ENCODE measurements at places on chromosomes 5 and 9. TPM values are rescaled to one million over a fixed set of nuclear protein-coding genes. Genes with fewer than 3 reads are reported as not detected.

Gene KIF4B
- not detected for total RNA-seq

Gene CMYA5
- total RNA-seq, result 0.08 TPM

GRCh38 chr5:180806351-180807011 lies 3.9 kb upstream of the MGAT1 start:
- peak overlapping the region; percentile 92 for H3K4me3 ChIP-seq
- peaks cover 63% of the 10 kb centered on the region for H3K36me3 ChIP-seq
- DNase-seq, result no peak
- H3K4me1 ChIP-seq, result peaks cover 64% of the 10 kb centered on the region
- H3K27me3 ChIP-seq, result no peaks in the 10 kb centered on the region
- peak overlapping the region; percentile 99 for H3K27ac ChIP-seq

GRCh38 chr5:89493414-89493813 lies 610.4 kb upstream of the MEF2C start:
- H3K4me3 ChIP-seq, result no peak overlapping the region
- H3K27me3 ChIP-seq, result no peaks in the 10 kb centered on the region
- no peaks in the 10 kb centered on the region for H3K4me1 ChIP-seq

DNA sequence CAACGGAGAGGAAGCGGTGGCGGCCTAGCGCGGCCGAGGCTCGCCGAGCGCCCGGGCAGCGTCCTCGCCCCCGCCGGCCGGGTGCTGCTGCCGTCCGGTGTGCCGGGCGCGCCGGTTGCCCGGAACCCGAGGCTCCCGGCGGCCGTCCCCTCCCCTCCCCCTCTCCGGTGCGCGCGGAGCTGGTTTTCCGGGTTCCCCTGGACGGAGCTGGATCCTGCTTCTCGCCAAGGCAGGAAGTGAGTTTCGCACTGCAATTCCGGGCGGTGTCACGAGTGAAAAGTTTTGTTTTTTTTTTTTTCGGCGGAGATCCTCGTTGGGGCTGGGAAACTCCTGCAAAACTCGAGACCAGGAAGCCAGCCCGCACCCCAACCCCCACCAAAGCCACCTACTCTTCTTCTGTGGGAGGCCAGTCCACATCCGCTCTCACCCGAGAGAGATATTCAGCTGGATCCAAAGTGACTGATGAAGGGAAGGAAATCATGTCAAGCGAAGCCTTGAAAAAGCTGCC lies at the start of gene ERBIN:
ERBIN (plus strand) TSS at position 300 of the 508 bp plus-strand sequence. CDS start 66,144 bp downstream, outside the sequence.
- peaks cover 11% of the 10 kb centered on the region for H3K27me3 ChIP-seq
- peaks cover 20% of the 10 kb centered on the region for H3K36me3 ChIP-seq
- peak within 1 kb of the TSS; percentile 94 for H3K4me3 ChIP-seq
- peak; percentile 75 for DNase-seq

DNA sequence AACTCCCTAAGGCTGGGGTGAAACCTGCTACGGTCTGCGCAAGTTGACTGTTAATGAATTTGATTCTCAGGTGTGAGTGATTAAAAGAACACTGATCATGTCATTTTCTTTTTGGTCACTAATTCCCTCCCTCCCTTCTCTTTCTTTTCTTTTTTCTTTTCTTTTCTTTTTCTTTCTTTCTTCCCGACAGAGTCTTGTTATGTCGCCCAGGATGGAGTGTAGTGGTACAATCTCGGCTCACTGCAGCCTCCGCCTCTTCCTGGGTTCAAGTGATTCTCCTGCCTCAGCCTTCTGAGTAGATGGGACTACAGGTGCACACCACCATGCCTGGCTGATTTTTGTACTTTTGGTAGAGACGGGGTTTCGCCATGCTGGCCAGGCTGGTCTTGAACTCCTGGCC lies 2.6 kb downstream of the ANXA1 start:
- H3K27me3 ChIP-seq, result no peaks in the 10 kb centered on the region
- peak overlapping the region; percentile 90 for H3K27ac ChIP-seq
- no peak for DNase-seq
- peaks cover 36% of the 10 kb centered on the region for H3K36me3 ChIP-seq
- peak overlapping the region; percentile 88 for H3K4me3 ChIP-seq
- peaks cover 79% of the 10 kb centered on the region for H3K4me1 ChIP-seq

DNA sequence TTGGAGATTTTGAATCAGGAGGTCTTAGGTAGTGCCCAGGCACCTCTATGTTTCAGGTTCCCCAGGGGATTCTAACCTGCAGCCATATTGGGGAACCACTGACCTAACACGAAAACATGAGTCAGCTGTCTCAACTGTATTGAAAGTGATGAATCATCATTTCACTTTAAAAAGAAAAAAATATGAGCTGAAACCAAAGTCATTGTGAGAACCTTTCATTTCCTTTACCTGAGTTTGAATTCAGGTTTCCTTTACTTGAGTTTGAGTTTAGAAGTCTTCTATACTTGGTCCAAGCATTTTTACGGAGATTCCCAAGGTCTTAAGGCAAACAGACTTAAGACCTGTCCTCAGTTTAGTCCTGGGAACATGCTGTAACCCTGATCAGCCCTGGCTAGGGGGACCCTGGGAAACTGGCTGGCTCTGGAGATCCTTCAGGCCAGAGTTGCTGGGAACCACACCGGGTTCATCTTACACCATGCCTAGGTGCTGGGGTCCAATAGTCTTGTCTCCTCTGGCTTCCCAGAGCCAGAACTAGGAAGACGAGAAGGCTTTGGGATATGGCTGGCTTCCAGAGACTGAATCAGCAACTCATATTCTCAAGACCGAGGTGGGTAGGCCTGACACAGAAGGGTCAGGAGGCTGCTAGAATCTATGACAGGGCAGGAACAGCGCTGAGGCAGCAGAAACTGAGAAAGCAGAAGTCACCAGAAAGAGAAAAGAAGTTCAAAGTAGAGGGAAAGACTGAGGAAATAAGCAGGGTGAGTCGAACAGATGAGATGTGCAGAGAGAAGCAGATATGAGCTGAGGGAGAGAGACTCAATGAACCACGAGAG lies 16.4 kb upstream of the PDCD1LG2 start:
- peaks cover 20% of the 10 kb centered on the region for H3K4me1 ChIP-seq
- H3K4me3 ChIP-seq, result no peak overlapping the region
- peak overlapping the region; percentile 64 for H3K27ac ChIP-seq
- no peaks in the 10 kb centered on the region for H3K27me3 ChIP-seq

GRCh38 chr5:150587856-150588595 lies 52.4 kb upstream of the SYNPO start:
- H3K27ac ChIP-seq, result no peak overlapping the region
- DNase-seq, result no peak
- H3K4me3 ChIP-seq, result no peak overlapping the region
- H3K27me3 ChIP-seq, result no peaks in the 10 kb centered on the region

DNA sequence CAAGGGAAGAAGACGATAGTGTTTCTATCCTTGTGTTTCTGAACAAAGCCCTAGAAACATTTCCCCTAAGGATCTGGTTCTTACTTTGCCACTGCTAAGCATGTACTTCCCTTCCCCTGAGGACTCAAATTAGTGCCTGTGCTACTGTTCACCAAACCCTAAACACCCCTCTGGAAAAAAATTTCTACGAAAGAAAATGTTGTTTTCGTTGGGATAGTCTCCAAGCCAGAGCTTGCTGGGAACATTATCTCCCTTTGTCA lies 294.6 kb downstream of the BNC2 start:
- H3K36me3 ChIP-seq, result no peaks in the 10 kb centered on the region
- H3K4me1 ChIP-seq, result no peaks in the 10 kb centered on the region
- no peak overlapping the region for H3K27ac ChIP-seq
- no peaks in the 10 kb centered on the region for H3K27me3 ChIP-seq
- DNase-seq, result no peak
- no peak overlapping the region for H3K4me3 ChIP-seq
